GM13976 (cell line): ENCODE measurements at places on chromosomes 2 and 18.
A peak's percentile ranks its signal among the peaks of the same experiment; 100 is the strongest.

DNA sequence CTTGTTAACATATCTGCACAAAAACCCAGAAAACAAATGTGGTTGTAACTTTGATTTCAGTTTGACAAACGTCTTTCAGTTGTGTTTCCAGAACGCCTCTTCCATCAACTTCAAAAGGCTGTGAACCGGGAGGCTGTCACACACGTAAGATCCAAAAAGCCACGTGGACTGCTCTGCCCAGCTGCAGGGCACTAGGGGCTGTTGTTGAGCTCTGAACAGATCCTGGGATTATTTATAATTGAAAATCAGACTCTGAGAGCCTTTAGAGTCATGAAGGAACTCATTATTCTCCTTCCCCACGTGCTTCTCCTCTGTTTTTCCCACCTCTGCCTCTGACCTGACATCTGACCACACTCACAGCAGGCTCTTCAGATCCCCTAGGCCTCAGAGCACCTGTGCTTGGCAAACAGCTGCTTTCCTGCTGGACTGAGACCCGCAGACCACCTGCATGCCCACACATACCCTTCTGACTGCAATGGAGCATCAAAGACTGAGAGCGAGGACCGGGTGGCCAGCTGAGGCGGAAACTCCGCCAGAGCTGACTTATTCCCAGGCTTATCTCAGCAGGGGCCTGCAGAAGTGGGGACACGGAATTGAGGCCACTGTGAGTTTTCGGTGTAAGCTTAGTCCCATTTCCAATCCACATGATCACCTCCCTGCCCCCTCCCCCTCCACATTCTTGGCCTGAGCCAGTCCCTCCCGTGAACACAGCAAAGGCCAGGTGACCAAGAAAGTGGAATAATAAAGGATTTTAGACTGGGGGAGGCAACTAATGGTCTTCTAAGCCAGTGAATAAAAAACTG lies 114.8 kb downstream of the ATL2 start:
- DNase-seq = peak; percentile 45

DNA sequence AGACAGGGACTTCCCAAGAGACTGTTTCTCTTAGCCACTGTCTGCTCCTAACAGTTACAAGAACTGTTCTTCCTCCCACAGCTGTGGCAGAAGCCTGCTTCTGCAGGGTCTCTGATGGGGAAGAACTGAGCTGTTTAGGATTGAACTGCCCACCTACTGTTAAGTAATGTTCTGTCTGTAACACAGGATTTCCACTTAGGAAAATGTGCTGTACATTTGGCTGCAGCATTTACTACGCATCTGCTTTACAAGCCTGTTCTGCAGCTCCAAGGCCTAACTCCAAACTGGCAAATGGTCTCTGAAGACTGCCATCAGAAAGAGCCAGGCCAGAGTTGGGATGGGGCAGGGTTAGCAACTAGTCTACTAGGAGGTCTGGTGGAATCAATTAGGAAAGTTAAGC lies 87.8 kb upstream of the UPP2 start:
- DNase-seq = no peak

GRCh38 chr2:62692225-62692624 lies 13.3 kb upstream of the EHBP1 start:
- DNase-seq = no peak

DNA sequence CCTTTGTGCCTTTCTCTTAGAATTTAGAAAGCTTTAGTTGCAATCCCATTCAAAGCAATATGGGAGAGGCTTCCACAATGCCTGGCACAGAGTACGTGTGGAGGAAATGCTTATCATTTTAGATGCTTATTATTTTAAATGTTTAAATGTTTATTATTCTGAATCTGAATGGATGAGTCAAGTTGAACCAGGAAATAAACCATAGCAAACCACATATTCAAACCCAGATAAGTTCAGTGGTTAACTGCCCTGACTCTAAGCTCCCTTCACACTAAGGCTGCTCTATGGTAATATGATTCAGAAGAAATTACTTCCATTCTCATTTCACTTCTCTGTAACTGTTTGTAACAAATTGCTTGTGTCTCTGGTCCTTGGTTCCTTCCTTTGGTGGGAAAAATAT lies 5.2 kb upstream of the PPP4R1 start:
- DNase-seq = no peak

GRCh38 chr2:102289129-102289528 lies 22.2 kb upstream of the IL1RL1 start:
- no peak for DNase-seq

GRCh38 chr18:452816-453215 lies 47.7 kb downstream of the COLEC12 start:
- DNase-seq = no peak

GRCh38 chr2:44943693-44944101 lies 2.2 kb downstream of the SIX3 start:
- peak; percentile 44 for DNase-seq

DNA sequence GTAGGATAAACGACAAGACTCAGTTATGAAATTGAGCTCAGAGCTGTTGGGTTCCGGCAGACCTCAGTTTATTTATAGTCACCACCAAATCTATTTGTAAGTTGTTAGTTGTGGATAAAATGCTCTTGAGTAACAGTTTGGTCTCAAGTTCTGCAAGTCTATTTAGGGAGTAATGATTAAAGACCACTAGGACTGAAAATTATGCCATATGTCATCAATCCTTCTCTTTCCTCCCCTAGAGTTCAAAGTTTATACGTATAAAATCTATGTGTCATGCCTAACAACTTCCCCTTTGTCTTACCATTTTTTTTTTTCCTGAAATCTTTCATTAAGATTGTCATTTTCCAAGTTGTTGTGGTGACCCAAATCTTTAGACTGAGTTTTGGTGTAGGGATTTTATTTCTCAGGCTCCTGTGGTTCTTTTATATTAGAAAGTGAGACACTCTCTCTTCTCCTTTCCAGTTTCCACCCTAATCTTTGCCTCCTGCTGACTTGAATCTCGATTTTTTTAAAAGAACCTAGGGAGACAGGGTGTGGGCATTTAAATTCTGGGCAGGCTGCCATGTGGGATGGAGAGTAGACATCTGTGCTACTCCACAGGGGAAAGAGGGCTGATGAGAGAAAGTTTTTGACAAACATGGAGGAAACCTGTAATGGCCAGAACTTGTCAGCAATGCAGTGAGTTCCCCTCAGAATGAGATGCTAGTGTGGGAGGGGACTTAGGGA lies 51.0 kb downstream of the LAMA3 start:
- no peak for DNase-seq

DNA sequence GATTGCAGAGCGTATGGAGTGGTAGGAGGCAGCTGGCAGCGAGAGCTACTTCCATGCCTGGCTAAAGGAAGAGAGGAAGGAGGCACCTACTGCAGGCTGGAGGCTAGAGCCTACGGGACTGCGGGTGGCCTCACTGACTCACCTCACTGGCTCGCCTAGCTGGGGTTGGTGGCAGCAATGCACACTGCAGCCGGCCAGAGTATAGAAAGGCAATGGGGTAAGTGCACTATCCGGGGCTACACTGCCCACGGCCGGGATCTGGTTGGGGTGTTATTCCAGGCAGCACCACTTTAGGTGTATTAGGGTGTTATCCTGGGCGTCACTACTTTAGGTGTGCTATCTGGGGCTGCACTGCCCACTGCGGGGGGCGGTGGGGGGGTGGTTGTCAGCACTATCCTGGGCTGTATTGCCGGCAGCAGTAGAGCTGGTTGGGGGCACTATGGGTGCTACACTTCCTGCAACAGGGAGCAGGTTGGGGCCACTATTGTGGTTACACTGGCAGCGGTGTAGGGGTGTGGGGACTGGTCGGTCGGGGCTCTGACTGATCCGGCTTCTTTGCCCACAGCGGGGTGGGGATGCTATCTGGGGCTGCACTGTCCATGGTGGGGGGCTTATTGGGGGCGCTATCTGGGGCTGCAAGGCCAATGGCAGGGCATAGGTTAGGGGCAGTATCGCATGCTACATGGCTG lies 33.3 kb upstream of the ANKRD62 start:
- DNase-seq = no peak
